OCI-LY7 (cell line): ENCODE measurements at places on chromosomes 5 and 9.

DNA sequence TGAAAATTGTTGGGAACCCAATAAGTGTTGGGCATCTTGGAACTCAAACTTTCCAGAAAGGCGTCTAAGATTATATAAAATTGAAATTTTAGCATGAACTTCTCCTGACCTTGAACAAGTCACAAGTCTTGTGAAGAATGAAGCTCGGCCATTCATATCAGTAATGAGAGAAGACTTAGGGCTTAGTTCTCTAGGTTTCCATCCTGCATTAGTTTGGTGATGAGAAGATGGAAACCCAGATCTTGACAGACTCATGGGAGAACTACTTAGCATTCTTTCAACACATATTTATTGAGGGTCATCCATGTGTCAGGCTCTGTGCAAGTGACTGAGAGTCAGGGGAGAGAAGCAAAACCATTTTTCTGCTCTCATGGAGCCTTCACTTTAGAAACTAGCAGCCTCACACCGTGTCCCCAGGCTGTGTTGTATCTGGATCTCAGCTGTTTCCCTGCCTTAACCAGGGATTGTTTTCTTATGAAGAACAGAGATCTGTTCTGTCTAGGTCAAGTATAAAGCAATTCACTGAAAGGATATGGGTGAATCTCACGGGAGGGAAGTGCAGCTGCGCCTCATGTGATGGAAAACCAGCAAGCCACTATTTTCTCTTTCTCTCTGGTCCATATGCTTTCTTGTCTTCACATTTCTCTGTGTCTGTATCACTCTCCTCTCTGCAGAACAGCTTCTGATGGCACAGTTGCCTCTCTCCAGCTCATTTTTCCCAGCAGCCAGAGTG is 3.4 kb downstream of the GARNL3 start:
- peak; percentile 18 for DNase-seq

DNA sequence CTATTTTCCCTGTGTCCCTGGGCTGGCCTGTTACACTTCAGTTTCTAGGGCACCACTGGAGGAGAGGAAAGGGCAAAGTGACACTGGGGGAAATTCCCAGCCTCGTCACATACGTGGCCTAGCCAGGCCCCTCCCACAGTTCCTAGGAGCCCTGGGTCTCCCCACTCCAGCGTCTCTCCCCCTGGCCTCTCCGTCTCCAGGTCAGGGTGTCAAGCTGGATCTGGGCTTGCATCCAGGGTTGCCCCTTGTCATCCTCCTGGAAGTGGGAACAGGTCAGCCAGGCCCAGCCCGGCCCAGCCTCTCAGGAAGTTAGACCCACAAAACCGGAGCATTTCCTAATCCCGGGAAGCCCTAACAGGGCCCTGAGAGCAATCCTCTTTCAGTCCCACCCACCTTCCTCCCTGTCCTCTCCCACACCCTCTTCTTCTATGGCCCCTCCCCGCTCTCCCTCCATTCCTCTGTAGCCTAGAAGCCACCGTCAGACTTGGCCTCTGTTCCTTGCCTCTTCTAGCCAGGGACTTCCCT is 4.7 kb upstream of the TNIP1 start:
- DNase-seq: no peak

GRCh38 chr9:6680797-6681146 is 35.2 kb upstream of the GLDC start:
- DNase-seq: no peak

- no peak for DNase-seq
Observed at GRCh38 chr5:113204525-113205161, 228.0 kb downstream of the DCP2 start.

DNA sequence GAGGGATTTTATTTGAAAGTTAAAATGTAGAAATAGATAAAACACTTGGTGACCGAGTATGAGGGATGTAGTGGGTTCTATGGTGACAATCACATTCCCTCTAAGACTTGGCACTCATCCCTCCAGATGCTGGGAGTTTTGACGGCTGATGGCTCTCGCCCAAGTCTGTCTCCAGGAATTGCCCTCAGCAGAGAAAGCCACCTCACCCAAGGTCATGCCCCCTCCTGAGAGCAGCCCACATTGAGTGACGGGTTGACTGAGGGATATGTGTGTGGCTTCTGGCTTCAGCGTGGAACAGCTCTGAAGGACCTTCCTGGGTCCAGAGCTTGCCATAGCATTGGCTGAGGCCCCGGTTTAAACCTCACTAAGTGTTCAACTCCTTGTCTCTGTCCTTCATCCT is 19.4 kb downstream of the CAVIN4 start:
- DNase-seq: no peak

GRCh38 chr9:108397286-108397685 is 458.5 kb downstream of the ACTL7B start:
- DNase-seq: no peak

DNA sequence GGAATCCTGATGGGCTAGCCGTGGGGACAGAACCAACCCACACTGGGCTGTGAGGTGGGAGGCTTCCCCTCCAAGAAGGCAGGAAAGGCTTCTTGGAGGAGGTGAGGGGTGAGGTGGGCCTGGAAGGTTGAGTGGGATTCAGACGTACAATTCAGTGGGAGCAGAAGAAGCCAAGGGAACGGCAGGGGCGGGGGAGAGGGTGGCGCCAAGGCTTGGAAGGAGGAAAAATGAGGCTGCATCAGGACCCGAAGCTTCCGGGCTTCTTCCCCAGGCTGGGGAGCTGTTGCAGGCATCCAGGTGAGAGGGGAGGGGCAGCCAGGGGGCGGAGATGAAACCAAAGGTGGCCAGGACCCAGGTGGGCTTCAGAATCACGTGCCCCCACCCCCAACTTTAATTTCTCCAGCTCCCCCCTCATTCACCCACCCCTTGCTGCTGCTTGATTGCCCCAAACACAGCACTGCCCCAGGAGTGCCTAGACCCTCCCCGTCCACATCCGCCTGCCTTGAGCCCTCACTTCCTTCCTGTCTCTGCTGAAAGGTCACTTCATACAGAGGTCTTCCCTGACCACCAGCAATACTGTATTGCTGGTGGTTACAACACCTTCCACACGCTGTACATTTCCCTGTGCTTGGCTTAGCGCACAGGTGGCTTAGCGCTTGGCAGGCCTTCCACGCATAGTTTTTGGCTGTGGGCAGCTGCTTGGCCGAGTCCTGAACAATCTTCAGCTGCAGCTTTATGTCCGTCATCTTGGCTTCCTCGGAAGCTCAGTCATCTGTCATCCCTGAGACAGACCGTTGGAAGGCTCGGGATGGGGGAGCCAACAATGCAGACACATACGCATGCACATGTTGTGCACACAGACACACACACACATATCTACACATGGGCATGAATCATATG is 193.5 kb downstream of the RGS3 start:
- no peak for DNase-seq

- DNase-seq: no peak
Observed at GRCh38 chr5:40078898-40079575, 600.7 kb upstream of the PTGER4 start.

- DNase-seq: peak; percentile 65
Observed at GRCh38 chr5:133050521-133050920, 1.3 kb upstream of the HSPA4 start.

DNA sequence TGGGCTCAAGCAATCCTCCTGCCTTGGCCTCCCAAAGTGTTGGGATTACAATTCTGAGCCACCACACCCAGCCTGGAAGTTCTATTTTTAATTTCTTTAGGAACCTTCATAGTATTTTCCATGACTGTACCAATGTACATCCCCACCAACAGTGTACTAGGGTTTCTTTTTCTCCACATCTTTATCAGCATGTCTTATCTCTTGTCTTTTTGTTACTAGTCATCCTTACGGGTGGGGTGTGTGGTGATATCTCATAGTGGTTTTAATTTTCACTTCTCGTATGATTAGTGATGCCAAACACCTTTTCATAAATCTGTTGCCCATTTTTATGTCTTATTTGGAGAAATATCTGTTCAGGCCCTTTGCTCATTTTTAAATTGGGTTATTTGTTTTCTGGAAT is 123.0 kb upstream of the MEF2C start:
- DNase-seq: no peak

GRCh38 chr9:15670246-15670645 is 117.4 kb downstream of the CCDC171 start:
- DNase-seq: no peak

GRCh38 chr9:3137347-3137695 is 293.4 kb upstream of the PUM3 start:
- no peak for DNase-seq

- no peak for DNase-seq
Observed at GRCh38 chr5:10786835-10787234, 25.8 kb upstream of the DAP start.

DNA sequence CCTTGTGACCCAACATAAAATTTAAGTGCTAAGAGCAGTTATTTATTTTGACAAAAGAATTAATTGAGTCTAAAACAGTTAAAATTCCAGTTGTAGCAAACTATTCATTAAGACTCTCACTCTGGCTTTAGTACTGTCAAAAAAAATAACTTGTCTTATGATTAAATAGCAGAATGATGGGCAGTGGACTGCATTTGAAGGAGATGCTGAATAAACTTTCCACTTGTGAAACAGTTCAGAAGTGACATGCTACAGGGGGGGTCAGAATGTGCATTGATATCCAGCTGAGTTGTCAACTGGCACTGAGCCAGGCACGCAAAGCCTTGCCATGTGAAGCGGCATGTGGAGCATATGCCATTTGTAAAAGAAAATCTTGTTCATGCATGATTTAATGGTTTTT is 76.0 kb downstream of the FCHO2 start:
- no peak for DNase-seq

GRCh38 chr5:119708076-119708790 is 78.9 kb downstream of the FAM170A start:
- no peak for DNase-seq

DNA sequence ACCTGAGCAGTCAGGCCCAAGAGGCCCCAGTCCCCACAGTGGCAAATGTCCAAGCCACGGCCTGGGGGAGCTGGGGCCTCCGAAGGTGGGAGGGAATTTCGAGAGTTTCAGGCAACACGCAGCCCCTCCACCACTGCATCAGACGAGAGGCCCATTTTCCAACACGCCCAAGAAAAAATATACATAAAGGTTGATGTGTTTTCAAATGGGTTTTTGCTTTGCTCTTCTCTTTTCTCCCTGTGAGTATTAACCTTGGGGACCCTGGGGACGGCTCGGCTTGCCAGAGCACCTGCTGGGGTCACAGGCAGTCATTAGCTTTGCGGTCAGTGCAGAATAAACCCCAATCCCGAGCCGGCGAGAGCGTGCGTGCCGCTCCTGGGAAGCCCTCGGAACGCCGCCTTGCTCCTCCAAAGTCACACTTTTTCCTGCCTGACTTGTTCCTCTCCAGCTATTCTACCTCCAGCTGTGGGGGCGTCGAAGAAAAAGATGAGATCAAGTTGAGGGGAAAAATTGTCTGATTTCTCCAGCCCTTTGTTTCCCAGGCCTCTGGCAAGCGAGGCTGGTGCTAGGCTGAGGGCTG is 31.5 kb downstream of the ASS1 start:
- no peak for DNase-seq

DNA sequence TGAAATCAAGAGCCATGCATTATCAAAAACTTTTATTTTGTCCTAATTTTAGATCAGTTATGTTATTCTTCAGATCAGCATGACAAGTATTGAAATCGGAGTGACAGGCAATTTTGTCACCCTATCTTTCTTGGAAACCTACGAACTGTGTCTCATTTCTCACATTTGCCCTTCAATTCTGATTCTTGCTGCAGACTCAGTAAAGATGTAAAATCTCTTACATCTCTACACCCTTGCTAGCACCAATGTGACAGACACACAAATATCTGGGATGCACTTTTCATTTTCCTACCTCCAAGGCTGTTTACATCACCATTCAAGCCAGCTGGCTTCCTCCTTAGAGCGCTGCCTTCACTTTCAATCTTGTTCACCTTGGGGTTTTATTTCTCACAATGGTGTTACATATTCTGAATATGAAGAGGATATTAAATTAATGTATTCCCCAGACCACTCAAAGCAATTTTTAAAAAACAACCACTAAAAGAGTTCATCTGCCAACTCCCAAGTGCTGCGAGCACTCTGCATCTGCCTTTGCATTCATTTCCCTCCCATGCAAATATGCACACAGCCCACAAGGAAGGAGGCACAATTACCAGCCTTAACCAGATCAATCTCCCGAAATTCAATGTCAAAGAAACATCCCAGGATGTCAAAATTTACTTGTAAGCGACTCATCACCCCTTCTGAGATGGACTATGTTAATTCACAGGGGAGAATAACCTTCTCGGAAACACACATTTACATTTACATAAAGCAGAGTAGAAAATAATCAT is 164.3 kb downstream of the ENC1 start:
- DNase-seq: no peak

GRCh38 chr9:19036611-19037010 is 3.6 kb upstream of the SAXO1 start:
- no peak for DNase-seq

DNA sequence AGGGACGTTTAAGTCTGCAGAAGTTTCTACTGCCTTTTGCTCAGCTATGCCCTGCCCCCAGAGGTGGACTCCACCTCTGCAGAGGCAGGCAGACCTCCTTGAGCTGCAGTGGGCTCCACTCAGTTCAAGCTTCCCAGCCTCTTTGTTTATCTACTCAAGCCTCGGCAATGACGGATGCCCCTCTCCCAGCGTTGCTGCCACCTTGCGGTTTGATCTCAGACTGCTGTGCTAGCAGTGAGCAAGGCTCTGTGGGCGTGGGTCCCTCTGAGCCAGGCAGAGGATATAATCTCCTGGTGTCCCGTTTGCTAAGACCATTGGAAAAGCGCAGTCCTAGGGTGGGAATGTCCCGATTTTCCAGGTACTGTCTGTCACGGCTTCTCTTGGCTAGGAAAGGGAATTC is 2188.5 kb upstream of the WWC1 start:
- DNase-seq: no peak

- no peak for DNase-seq
Observed at GRCh38 chr5:97338729-97339128, 155.7 kb upstream of the RIOK2 start.

GRCh38 chr5:32206053-32206452 is 31.9 kb upstream of the GOLPH3 start:
- DNase-seq: no peak
